Stomach (tissue), 19 donors: ENCODE measurements at places on chromosomes 12 and 14. TPM values are rescaled to one million over a fixed set of nuclear protein-coding genes. Genes with fewer than 3 reads are reported as not detected.

Gene LRRK2
- total RNA-seq, result 3.2 TPM

Gene C12orf54
- 1.7 TPM for total RNA-seq

Gene PAN2
- 41.7 TPM for total RNA-seq

Gene FERMT2
- total RNA-seq, result 82.3 TPM

Gene KRT75
- not detected for total RNA-seq

- H3K27me3 ChIP-seq, result no peaks in the 10 kb centered on the region
- H3K4me1 ChIP-seq, result no peaks in the 10 kb centered on the region
- no peak overlapping the region for H3K27ac ChIP-seq
- no peak for DNase-seq
Observed at GRCh38 chr12:25645427-25645826, 92.3 kb upstream of the LMNTD1 start.

- peaks cover 63% of the 10 kb centered on the region for H3K4me1 ChIP-seq
- H3K4me3 ChIP-seq, result no peak overlapping the region
- no peaks in the 10 kb centered on the region for H3K36me3 ChIP-seq
- peak; percentile 54 for DNase-seq
Observed at GRCh38 chr14:56219666-56220413, 101.6 kb downstream of the PELI2 start.

- no peaks in the 10 kb centered on the region for H3K4me1 ChIP-seq
- H3K27ac ChIP-seq, result no peak overlapping the region
- peaks cover 4% of the 10 kb centered on the region for H3K27me3 ChIP-seq
- no peak overlapping the region for H3K4me3 ChIP-seq
- DNase-seq, result no peak
Observed at GRCh38 chr12:2627076-2627834, 167.5 kb upstream of the FKBP4 start.

GRCh38 chr14:36293824-36294223 is 26.6 kb downstream of the MBIP start:
- H3K4me1 ChIP-seq, result no peaks in the 10 kb centered on the region
- no peak for DNase-seq
- no peaks in the 10 kb centered on the region for H3K27me3 ChIP-seq
- no peak overlapping the region for H3K4me3 ChIP-seq

- H3K4me1 ChIP-seq, result peaks cover 15% of the 10 kb centered on the region
- H3K4me3 ChIP-seq, result no peak overlapping the region
- H3K27me3 ChIP-seq, result no peaks in the 10 kb centered on the region
- DNase-seq, result no peak
- no peak overlapping the region for H3K27ac ChIP-seq
Observed at GRCh38 chr12:57816855-57817151, 1.7 kb downstream of the AVIL start.

- H3K4me3 ChIP-seq, result no peak overlapping the region
- H3K36me3 ChIP-seq, result no peaks in the 10 kb centered on the region
- DNase-seq, result no peak
Observed at GRCh38 chr12:125451408-125451807, 386.2 kb downstream of the AACS start.

DNA sequence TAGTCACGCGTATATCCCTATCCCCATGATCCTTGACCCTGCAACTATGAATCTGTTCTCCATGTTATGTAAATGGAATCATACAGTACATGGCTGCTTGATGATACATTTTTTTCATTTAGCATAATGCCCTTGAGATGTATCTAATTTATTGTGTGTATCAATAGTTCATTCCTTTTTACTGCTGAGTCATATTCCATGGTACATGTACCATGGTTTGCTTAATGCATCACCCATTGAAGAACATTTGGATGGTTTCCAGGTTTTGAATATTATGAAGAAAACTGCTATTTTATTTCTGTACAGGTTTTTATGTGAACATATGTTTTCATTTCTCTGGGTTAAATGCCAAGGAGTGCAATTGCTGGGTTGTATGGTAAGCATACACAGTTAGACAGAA is 4.0 kb upstream of the RNASE10 start:
- H3K4me1 ChIP-seq, result no peaks in the 10 kb centered on the region
- no peaks in the 10 kb centered on the region for H3K36me3 ChIP-seq
- no peak overlapping the region for H3K4me3 ChIP-seq
